ENCODE measurements at places on chromosomes 2 and 18.

DNA sequence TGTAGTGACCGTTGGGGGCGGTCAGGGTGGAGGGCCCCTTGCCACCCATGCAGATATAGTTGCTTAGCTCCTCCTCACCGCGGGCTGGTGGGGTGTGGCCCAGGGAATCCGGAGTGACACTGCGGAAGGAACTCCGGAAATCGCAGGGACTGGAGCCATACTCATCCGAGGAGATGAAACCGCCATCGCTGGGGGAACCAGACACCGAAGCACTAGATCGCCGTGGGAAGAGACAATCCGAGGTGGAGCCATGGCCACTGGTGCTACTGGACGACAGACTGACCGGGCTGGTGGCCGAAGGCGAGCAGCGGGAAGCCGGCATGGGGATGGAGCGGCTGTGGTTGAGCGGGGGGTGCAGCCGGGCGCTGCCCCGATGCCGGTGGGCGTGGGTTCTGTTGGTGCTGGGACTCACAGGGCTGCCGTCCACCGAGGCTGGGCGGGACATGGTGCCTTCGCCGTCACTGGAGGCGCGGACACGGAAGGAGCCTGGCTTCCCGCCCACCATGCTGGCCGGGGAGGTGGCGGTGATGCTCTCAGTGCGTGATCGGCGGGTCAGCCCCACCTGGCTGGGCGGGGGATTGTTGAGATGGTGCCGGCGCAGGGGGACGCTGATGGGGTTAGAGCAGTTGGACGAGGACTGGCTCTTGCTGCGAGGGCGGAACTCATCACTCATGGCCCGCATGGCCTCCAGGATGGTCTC, 2.2 kb downstream of the IRS1 start:
- no peak for DNase-seq

DNA sequence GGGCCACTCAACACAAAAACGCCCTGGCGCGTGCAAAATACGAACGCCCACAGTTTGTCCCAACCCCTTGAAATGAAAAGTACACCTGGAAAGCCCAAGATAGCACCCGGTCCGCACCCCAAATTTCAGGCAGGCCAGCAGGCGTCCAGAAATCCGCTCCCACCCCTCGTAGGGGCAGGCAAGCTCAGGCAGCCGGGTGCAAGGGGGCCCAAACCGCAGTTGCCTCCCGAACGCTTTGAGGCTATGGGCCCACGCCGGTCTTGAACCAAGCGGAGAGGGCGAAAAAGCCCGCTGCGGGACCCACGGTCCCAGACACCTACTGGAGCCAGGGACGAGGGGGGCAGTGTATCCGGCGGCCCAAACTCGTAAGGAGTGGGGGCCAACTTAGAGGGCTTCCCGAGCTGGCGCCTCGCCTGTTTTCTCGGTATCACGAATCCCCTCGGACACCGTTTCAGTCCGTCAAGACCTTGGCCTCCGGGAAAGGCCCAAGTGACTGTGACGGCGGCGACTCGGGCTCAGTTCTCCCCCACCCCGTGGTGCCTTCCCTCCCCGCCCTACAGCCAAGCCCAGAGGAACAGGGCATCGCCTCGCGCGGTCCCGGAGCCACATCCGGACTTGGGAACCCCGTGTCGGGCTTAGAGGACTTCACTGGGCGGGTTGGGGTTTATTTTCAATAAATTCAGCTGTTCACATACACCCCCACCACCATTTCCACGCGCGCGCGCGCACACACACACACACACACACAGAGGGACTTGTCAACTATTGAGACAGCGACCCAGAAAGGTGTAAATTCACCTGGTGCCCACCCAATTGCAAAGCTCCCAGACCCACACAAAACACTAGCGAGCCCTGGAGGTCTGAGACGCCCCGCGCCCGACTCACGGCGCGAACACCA, 6.2 kb upstream of the SATB2 start:
- DNase-seq = peak; percentile 41

DNA sequence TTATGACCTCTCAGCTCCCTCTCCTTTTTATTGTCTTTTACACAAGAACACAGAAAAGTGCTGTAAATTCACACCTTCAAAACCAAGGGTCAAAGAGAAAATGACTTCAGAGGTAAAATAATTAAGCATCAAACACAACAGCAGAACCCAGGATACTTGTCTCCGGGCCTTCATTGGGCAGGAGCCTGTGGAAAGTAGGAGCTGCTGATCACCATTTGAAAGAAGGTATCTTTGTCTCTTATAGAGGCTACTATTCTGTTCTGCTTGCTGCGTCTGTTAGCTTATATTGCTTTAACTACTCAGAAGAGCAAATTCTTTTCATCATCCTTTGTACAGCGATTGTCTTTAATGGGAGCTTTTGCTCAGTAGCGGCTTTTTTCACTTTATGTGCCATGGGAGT, 261.1 kb downstream of the PTGR3 start:
- no peak for DNase-seq

GRCh38 chr18:76667603-76668002, 154.8 kb upstream of the ZNF236 start:
- no peak for DNase-seq

GRCh38 chr18:8984131-8984721, 118.3 kb upstream of the NDUFV2 start:
- no peak for DNase-seq

GRCh38 chr18:9146224-9146623, 9.6 kb downstream of the ANKRD12 start:
- no peak for DNase-seq

DNA sequence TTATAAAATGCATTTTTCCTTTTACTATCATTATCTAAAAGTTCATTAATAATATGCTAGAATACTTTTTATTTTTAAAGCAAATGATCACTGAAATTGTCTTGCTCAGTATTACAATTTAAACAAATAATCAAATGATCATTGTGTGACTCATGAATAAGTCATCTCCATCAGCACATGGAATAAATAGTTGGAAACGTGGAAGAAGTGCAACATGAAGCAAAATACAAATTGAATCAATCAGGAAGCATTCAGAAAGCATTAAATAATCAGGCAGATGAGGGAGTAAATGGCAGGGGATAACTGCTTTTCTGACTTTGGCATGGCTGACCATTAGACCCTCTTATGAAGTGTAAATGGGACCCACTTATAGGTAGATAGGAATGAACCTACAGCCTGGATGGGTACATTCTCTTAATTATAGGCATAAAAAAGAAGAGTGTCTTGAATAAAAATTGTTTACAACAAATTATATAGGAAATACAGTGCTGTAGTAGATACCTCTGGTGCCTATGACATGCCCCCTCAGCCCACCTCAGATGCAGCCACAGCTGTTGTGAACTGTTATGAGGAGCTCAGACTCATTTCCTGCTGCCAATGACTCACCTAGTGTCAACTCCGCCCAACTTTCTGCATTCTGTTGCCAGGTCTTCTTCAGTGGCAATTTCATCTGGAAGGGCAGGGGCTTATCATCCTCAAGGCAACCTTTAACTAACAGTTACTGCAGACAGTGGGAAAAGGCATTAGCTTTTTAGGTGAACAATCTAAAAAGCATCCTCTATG, 936.0 kb downstream of the TRIB2 start:
- no peak for DNase-seq

GRCh38 chr2:241547781-241548450, 10.6 kb upstream of the BOK start:
- DNase-seq = no peak

- peak; percentile 90 for DNase-seq
These were observed 19.8 kb downstream of the BIN1 start for GRCh38 chr2:127086990-127087790.

DNA sequence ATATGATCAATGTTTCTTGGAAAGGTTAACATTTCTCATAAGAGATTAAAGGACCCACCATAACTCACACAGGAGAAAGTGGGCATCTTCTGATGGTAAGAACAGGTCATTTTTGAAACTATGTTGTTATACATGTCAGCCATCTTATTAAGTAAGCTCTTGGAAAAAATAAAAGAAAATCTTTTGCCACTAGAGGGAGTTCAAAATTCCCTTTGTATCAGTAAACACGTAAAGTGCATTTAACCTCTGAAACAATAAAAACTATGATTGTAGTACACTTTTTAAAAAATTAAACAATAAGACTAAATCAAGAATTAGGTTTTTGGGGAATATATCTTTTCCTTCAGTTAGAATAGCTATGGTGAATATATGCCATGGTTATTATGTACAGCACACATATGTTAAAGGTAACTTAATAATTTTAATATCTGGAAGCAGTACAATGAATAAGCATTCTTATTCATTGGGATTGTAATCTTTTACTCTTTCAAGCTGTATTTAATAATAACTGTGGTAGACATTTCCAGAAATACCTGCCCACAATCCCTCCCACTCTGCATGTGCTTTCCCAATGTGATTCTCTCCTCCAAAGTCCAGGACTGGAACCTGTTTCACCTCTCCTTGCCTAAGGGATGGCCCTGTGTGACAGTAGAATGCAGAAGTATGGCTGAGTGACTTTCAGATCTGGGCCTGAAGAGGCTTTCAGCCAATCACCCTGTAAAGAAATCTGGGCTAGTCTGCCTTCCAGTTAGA, 64.2 kb downstream of the RBMS1 start:
- DNase-seq = peak; percentile 88

- peak; percentile 49 for DNase-seq
These were observed 78.0 kb downstream of the CYRIA start for GRCh38 chr2:16587601-16588000.

- no peak for DNase-seq
These were observed 55.9 kb upstream of the RTN4 start for GRCh38 chr2:55106148-55106547.

DNA sequence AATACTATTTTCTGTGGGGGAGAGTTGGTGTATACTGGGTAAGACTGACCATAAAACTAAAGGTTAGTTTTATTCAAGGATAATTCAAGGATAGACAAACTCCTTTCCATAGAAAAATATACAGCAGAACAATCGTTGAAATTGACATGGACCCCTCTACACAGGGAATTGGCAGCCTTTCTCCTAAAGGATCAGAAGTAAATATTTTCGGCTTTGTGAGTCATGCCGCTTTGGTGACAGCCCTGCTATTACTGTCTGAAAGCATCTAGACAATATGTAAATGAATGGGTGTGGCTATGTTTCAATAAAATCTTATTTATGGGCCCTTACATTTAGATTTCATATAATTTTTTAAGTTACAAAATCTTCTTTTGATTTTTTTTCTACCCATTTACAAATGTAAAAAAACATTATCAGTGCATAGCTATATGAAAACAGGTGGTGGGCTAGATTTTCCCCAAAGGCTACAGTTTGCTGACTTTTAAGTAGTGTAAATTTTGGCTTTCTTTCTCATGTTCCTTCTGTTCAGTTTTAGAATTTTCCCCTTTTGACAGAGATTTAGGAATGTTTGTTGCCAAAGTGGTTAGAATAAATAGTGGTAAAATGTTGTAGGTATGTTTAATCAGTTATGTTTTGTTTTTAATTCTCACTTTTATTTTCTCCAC, 270.6 kb downstream of the DCC start:
- no peak for DNase-seq

DNA sequence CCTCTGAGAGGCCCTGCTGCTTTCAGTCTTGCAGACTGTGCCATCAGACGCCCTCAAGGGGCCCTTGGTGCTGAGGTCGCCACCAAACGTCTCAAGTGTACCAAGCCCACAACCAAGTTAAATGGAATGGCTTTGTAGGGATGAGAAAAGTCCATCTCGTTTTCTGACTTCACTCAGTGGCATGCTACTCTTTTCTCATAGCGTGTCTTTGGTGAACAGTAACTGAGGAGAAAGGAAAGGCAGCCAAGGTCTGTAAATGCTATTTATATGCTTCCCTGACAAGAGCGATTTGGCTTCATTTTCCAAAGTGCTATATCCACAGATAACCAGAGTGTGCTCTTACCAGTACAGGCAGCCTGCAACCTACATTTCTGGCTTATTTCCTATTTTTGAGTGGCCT, 123.0 kb downstream of the MTX2 start:
- no peak for DNase-seq

DNA sequence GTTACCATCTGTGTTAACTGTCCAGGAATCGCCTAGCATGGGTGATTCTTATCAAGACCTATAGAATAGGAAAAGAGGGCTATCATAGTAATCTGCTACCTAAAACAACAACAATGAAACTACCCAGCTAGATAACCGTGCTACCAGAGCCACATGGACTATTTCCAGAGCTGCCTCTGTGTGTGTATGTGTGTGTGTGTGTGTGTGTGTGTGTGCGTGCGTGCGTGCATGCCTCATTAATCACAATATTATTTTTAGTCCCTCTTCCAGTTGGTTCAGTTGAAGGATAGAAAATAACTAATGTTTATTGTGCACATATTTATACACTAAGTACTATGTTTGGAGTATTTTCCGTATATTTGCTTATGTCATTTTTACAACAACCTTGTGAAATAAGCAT, 201.1 kb downstream of the SP3 start:
- no peak for DNase-seq

GRCh38 chr2:157363612-157364101, 38.0 kb upstream of the ERMN start:
- no peak for DNase-seq

DNA sequence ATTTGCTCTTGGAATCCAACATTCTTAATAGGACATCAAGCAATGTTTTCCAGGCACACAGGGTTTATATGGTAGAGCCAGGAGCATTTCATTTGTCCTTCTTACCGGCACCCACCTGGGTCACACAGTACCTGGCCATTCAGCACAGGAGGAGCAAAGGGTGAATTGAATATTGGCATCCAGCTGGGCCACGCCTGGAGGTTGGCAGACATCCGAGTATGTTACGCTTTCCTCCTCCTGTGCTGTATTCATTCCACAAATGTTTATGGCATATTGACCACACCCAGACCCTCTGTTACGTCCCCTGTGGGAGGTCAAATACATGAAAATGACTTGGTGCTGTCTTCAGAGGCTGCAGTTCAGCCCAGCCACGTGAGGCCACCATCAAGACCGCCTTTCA, 206.2 kb downstream of the RTP5 start:
- no peak for DNase-seq

- DNase-seq = peak; percentile 79
These were observed 146.8 kb downstream of the TGIF1 start for GRCh38 chr18:3596637-3597384.

DNA sequence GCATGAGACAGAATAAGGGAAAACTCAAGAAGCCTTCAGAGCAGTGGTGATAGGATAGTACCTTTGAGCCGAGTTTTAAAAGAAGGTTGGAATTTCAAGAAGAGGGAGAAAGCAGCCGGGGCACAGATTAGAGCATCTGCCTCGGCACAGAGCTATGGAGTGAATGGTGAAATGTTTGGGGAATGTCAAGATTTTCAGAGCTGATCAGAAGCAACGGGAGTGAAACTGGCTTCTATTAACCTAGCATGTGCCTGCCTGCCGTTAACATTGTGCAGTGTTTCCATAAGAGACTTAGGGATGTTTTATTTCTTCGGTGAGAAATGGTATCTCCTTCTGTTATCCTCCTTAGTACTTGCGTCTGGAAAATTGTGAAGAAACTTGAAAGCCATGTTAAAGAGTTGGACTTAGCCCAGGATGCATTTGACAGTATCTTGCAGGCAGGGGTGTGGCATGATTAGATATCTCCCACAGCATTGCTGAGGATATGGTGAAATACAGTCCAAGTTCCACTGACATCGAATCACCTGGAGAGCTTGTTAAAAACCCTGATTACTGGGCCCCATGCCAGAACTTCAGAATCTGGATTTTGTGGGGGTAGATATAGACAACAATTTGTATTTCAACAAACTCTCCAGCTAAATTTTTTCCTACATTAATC, 96.8 kb upstream of the PPP1CB start:
- no peak for DNase-seq

GRCh38 chr2:64988420-64989125, 626 bp upstream of the SLC1A4 start:
- no peak for DNase-seq

GRCh38 chr2:44480068-44480467, 118.3 kb downstream of the CAMKMT start:
- DNase-seq = no peak
